Neural crest cell (in vitro differentiated cells): ENCODE measurements at places on chromosomes 6 and 20. TPM values are rescaled to one million over a fixed set of nuclear protein-coding genes. Genes with fewer than 3 reads are reported as not detected.

DNA sequence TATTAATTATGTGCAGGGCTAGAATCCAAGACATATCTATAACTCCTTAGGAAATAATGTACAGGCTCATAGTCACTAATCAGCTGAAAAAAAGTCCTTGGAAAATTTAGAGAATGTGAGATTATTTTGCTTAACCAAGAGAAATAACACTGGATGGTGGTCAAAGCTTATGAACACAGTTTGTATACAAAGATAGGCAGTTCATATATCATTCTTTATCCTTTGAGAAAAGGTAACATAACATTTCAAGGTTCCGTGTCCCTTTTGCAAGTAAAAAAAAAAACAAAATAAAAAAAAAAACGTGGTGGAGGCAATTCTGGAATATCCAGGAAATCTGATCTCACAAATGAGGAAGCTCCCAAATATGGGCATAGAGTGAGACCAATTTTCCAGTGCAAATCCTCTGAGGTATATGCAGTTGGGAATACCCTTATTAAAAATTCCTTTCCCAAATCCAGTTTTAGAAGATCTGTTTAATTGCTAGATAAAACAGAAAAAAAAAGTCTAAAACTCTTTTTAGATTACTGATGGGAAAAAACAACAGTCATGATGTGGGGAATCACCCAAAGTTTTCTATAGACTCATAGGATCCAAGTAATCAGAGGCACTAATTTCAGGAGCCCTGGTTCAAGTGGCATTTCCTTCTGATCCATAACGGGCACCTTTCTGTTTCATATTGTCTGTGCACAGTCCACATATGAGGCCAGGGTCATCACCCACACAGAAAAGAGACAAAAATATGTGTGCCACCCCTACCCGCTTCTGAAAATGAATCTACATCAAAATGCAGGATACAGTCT, 17.7 kb upstream of the TNFAIP3 start:
- H3K27ac ChIP-seq = no peak overlapping the region
- no peak overlapping the region for H3K4me3 ChIP-seq
- H3K4me1 ChIP-seq = no peaks in the 10 kb centered on the region
- no peaks in the 10 kb centered on the region for H3K36me3 ChIP-seq

DNA sequence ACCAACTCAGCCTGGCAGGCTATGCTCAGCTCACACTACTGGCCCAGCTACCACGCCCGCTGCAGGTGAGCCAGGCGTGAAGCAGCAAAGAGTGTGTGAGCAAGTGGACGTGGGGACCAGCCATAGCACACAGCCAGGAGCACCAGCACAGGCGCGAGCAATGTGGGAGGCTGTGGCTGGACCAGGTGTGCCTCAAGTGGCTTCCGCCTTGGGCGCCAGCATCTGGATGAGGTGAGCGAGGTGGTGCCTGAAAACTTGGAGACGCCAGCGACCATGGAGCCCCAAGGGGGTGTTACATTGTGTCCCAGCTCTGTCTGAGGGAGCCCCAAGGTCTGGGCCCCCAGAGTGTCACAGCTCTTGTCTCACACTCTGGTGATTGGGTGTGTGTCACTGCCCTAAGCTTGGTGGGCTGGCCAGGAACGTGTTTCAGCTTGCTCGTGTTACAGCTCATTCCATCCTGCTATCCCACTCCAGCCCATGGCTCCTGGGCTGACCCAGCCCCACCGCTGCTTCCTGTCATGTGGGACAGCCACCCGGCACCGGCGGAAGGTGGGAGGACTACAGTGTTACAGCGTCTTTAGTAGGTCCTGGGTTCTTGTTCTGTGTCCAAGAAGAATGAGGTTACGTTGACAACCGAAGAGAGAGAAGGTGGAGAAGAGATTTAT, 508.0 kb upstream of the MMS22L start:
- no peak for DNase-seq
- no peaks in the 10 kb centered on the region for H3K27me3 ChIP-seq
- H3K4me1 ChIP-seq = no peaks in the 10 kb centered on the region
- no peak overlapping the region for H3K4me3 ChIP-seq

- no peak overlapping the region for H3K27ac ChIP-seq
- DNase-seq = no peak
- H3K4me3 ChIP-seq = no peak overlapping the region
Observed at GRCh38 chr20:9119776-9120175, 50.9 kb downstream of the PLCB4 start.

DNA sequence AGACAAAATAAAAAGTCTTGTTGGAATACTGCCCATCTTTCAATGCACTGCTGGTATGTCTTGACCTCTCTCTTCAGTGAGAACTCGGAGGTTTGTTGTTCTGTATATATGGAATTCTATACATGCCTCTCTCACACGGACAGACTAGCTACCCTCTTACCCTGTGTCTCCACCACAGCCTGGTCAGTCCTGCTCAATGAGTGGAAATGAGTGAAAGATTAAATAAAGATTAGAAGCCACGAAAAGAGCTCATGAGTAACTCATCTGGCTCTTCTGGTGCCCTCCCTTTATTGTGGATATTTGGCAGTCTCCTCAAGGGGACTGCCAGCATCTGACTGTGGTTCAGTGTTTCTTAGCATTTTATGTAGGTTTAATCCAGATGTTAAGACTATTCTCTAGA, 262.8 kb upstream of the MAP3K7 start:
- H3K27ac ChIP-seq = no peak overlapping the region
- no peaks in the 10 kb centered on the region for H3K4me1 ChIP-seq
- peaks cover 3% of the 10 kb centered on the region for H3K27me3 ChIP-seq
- no peak overlapping the region for H3K4me3 ChIP-seq
- no peak for DNase-seq

DNA sequence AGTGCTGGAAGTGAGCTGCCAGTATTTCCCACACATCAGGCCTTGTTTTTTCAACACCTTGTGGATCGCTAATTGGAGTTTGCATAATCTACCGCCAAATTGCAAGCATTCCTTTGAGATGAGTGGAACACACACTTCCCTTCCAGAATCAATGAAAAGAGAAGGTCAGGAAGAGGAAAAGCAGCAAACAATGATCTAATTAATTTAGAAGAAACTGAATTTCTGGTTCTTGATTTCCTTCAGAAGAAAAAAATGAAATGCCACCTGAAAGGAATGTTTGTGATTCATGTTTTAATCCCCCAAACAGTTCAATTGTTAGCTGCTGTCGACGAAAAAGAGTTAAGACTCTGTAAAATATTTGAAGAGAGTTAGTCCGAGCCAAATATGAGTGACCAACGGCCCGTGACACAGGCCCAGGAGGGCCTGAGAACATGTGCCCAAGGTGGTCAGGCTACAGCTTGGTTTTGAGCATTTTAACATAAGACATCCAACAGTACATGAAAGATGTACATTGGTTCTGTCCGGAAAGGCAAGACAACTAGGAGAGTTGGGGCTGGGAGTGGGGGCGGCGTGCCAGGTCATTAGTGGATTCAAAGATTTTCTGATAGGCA, 182.3 kb downstream of the MTFR2 start:
- DNase-seq = no peak
- H3K36me3 ChIP-seq = no peaks in the 10 kb centered on the region
- H3K27me3 ChIP-seq = no peaks in the 10 kb centered on the region
- peak overlapping the region; percentile 48 for H3K27ac ChIP-seq

DNA sequence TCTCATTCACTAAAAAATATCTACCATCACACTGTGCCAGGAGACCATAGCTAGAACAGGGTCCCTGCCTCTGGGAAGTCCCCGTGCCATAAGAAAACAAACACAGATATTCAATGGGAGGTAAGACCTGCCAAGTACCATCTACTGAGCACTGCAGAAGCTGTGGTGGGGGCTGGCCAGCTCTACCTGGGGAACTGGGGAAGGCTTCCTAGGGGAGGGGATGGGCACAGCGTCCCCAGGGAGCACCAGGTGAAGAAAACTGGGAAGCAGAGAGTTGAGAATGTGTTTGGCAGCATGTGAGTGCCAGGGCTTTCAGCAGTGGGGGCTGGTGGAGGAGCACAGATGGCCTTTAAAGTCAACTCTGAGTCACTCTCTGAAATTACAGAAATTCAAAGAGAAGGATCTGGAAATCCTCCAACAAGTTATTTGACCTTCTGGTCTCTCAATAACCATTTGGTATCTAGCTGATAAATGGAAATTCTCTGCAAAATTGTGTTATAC, 85.2 kb downstream of the SHLD1 start:
- H3K4me3 ChIP-seq = no peak overlapping the region
- H3K4me1 ChIP-seq = peaks cover 4% of the 10 kb centered on the region
- no peaks in the 10 kb centered on the region for H3K27me3 ChIP-seq
- no peak for DNase-seq

GRCh38 chr6:14537030-14537429, 419.5 kb downstream of the CD83 start:
- no peak overlapping the region for H3K27ac ChIP-seq
- DNase-seq = no peak
- no peaks in the 10 kb centered on the region for H3K27me3 ChIP-seq

DNA sequence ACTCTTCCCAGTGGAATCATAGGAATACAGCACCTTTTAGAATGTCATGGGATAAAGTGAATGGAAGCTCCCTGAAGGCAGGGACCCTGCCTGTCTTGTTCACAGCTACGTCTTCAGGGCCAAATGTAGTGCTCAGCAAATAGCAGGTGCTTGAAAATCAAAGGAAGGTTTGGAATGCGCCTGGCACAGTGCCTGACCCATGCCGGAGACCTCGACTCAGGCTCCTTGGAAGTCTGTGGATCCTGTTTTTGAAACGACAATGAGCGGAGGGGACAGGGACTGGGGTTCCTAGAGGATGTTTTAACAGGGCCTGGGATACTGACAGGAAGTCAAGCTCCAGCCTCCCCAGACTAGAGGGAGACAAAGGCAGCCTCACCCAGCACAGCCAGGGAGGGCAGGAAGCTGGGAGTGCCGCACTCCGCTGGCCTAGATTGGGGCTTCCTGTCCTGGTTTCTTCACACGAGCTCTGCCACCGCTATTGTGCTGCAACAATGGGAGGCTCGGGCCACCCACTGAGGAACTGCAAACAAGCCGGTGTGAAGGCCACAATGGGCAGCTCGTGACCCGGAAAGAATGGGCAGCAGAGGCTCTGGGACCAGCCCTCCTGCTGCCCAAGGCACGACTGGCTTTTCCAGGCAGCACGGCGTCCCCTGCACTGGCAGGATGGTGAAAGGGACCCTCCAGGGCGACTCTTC, 76.7 kb downstream of the PREX1 start:
- peak overlapping the region; percentile 35 for H3K4me3 ChIP-seq
- peaks cover 5% of the 10 kb centered on the region for H3K27me3 ChIP-seq
- peak; percentile 65 for DNase-seq
- peak overlapping the region; percentile 81 for H3K27ac ChIP-seq
- peaks cover 14% of the 10 kb centered on the region for H3K36me3 ChIP-seq

DNA sequence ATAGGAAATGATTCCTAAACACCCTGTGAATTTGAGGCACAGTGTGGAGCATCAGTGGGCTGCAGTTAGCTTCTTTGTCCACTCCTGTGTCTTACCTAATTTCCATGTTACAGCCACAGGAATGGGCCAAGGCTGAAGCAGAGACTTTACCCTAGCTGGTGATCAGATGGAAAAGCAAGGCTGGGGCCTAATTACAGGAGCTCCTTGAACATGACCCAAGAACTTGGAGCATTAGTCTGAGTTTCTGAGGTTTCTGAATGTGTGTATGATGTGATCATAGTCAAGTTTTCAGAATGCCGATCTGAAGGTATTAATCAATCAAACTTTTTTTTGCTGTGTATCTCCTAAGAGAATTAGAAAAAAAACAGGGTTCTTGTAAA, 18.0 kb downstream of the HECA start:
- no peak for DNase-seq
- H3K27me3 ChIP-seq = no peaks in the 10 kb centered on the region
- peaks cover 4% of the 10 kb centered on the region for H3K36me3 ChIP-seq
- peaks cover 40% of the 10 kb centered on the region for H3K4me1 ChIP-seq
- H3K4me3 ChIP-seq = no peak overlapping the region
- no peak overlapping the region for H3K27ac ChIP-seq

DNA sequence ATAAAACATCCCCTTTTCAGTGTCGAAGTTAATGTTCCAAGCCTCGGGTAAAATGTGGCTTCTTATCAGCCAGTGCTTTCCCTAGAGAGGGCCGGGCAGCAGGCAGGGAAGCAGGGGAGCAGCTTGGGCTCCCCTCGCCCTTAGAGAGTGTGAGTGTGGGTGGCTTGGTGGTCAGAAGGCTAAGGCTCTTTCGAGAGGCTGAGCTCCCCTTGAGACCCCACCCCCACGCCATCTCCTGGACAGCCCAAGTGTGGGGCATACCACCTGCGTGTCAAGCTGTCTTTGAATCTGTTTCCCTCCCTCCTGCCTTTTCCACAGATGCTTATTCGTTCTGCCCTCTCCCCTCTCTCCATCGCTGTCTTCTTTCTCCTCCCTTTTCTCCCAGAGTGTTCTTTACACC, 95.1 kb upstream of the FOXP4 start:
- H3K4me1 ChIP-seq = peaks cover 18% of the 10 kb centered on the region
- H3K27ac ChIP-seq = no peak overlapping the region
- no peaks in the 10 kb centered on the region for H3K36me3 ChIP-seq
- no peak for DNase-seq

DNA sequence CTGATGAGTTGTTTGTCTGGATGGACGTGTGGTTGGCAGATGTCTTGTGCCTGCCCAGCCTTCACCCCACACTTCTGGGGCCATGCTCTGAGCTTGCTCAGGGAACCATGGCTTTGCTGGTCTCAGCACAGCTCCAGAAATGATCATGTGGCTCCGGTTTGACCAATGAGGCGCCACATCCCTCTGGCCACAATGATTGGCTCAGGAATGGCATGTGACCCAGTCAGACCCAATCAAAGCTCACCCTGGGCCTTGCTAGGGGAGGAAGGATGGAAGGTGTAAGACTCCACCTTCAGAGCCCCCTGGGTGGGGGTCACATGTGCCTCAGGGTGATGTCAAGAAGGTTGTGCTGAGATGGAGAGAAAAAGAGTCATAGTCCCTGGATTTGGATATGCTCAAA, 281.6 kb upstream of the SULF2 start:
- H3K27me3 ChIP-seq = no peaks in the 10 kb centered on the region
- H3K36me3 ChIP-seq = no peaks in the 10 kb centered on the region
- H3K27ac ChIP-seq = no peak overlapping the region
- H3K4me3 ChIP-seq = no peak overlapping the region

DNA sequence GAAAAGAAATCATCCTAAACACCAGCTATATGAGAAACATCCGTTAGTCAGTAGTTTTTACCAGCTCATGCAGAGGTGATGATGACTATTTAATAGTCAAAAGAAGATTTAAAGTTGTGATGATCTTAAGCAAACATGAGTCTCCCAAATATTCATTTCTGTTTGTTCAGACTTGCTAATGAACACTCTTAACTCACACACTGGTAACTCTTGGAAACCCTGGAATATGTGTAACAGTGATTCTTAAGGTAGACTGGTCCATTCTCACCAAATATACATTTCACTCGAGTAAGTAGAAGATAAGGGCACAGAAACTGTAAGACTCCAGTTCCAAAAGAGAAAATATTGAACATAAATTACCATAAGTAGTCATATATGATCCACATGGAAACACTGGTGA, 29.1 kb downstream of the RSPO3 start:
- H3K36me3 ChIP-seq = no peaks in the 10 kb centered on the region
- no peak overlapping the region for H3K4me3 ChIP-seq
- no peak for DNase-seq
- peaks cover 4% of the 10 kb centered on the region for H3K4me1 ChIP-seq

GRCh38 chr6:72890233-72890632, 268.4 kb downstream of the KCNQ5 start:
- H3K27me3 ChIP-seq = peaks cover 3% of the 10 kb centered on the region
- no peaks in the 10 kb centered on the region for H3K36me3 ChIP-seq
- no peaks in the 10 kb centered on the region for H3K4me1 ChIP-seq
- no peak for DNase-seq

The TCFL5 gene
- total RNA-seq = 17.5 and 17.6 TPM in 2 replicates

The GLO1 gene
- total RNA-seq = 149 and 162 TPM in 2 replicates

The MOCS1 gene
- total RNA-seq = 15.9 and 18.4 TPM in 2 replicates

The GGTLC1 gene
- not detected in 2 replicates for total RNA-seq

The LATS1 gene
- total RNA-seq = 27.4 and 32.7 TPM in 2 replicates

The TMEM244 gene
- total RNA-seq = not detected in 2 replicates
